ENCODE measurements at places on chromosomes 5 and 9.

GRCh38 chr9:4519604-4520003 is 29.3 kb downstream of the SLC1A1 start:
- DNase-seq = no peak

DNA sequence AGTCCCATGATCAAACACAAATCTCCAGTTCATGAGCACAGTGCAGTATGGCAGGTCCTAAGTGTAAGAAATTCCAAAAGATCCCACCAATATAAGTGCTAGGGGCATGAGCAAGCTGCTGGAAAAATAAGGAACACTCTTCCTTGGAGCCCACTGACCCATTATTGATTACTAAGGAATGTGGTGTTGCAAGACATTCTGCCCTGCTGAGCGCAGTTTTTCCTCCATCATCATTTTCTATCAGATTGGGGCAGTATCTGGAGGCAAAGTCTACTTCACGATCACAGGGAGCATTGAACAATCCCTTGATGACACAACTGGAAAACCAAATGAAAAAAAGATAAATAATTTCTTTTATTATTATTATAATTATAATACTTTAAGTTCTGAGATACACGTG is 129.2 kb downstream of the UGCG start:
- no peak for DNase-seq

- DNase-seq = no peak
These were observed 602 bp upstream of the ACTL7A start for GRCh38 chr9:108861464-108861863.

GRCh38 chr5:3837506-3837905 is 241.9 kb downstream of the IRX1 start:
- no peak for DNase-seq

DNA sequence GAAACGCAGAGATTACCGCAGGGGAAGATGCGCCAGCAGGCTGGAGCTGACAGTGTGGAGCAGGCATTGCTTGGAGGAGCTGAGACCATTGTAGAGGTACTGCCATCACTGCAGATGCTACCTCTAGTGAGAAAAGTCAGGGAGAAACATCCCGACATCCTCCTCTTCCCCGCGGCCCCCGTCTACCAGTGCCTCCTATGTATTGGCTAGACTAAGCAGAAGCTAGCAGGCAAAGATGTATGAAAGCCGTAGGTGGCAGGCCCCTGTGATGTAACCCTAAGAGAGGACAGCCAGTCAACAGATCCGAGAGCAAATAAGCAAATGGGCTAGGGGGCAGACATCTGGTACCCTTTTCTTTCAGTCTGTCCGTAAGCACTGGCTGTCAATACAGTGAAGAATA is 115.5 kb upstream of the ACTBL2 start:
- no peak for DNase-seq

- DNase-seq = no peak
These were observed 16.4 kb upstream of the PDCD1LG2 start for GRCh38 chr9:5493679-5494511.

- no peak for DNase-seq
These were observed 32.7 kb downstream of the PRRT1B start for GRCh38 chr9:131578021-131578420.

GRCh38 chr9:79829566-79830302 is 258.0 kb downstream of the TLE4 start:
- DNase-seq = no peak

GRCh38 chr9:33225319-33226147 is 14.4 kb upstream of the SPINK4 start:
- DNase-seq = no peak

DNA sequence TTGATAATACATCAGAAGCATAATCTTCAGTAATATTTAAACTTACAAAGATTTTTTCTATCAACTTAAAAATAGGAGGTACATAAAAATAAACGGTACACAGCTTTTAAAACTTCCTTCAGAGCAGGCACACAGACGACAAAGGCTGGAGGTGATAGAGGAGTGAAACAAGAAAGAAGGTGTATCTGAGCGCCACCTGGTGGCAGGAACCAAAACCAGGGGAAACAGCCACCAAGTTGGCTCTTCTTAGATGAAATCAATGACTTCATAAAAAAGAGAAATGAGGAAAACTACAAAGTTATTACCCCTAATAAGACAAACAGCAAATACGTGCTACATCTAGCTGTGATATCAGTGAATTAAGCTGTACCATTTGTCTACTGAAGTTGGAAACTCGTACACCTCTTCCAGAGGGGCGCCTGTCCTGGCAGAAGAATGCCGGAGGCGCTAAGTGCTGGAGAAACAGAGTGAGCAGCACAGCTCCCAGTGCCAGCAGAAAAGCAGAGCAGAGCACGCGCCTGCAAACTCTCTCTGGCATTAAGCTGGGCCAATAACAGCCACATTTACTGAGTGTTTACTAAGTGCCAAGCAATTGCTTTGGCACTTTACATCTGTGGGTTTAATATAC is 85.9 kb downstream of the SETX start:
- DNase-seq = peak; percentile 48

DNA sequence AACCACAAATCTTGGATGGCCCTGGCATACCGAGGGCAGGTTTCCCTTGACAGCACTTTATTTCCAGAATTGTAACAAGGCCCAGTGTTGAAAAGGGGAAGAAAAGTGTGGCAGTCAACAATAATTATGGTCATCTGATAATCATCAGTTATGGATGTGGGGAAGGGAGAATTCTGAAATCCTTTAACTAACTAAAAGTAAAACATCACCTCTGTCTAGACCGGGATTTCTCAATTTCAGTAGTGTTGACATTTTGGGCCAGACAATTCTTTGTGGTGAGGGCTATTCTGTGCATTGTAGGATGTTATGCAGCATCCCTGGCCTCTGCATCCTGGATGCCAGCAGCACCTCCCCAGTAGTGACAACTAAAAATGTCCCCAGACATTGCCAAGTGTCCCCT is 140.4 kb downstream of the PSAT1 start:
- no peak for DNase-seq

GRCh38 chr5:97085459-97086181 is 56.8 kb downstream of the LIX1 start:
- DNase-seq = no peak

GRCh38 chr5:149310947-149311658 is 34.2 kb upstream of the GRPEL2 start:
- DNase-seq = no peak

DNA sequence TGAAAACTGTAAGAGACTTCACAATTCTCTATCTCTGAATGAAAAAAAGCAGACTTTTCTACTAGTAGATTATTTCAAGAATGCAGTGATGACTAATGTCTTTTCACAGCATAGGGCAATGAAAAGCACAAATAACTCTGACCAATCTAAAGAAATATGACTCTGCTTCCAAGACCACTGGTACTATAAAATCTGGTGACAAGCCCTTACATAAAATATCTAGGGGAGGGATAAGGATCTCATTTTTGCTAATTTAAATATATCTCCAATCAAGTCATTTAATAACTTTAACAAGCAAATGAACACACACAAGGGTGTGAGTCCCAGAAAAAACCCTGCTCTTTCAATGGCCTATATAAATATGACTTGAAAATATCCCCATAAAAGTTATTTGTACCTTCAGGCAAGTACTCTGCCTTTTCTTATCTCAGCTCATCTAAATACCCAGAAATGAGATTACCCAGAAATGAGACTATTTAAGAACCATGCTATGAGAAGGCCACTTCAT is 105.2 kb downstream of the GNAQ start:
- no peak for DNase-seq

GRCh38 chr5:41508696-41509398 is 1.6 kb downstream of the PLCXD3 start:
- DNase-seq = no peak

- DNase-seq = no peak
These were observed 251.3 kb downstream of the GAS1 start for GRCh38 chr9:86695910-86696424.

- DNase-seq = no peak
These were observed 315.2 kb upstream of the ACO1 start for GRCh38 chr9:32069169-32069813.

- no peak for DNase-seq
These were observed 82.1 kb downstream of the FBN2 start for GRCh38 chr5:128455841-128456361.

GRCh38 chr9:92299116-92299515 is 5.6 kb upstream of the IARS1 start:
- DNase-seq = no peak
